Muscle of leg (tissue), 16 donors: ENCODE measurements at places on chromosomes 6 and 20. TPM values are rescaled to one million over a fixed set of nuclear protein-coding genes. Genes with fewer than 3 reads are reported as not detected.

The TRIM26 gene
- polyA plus RNA-seq = 17.3 TPM

The C20orf96 gene
- polyA plus RNA-seq = 13.5 TPM

The PKIB gene
- 4.8 TPM for polyA plus RNA-seq

The LGSN gene
- polyA plus RNA-seq = not detected

The SPTLC3 gene
- polyA plus RNA-seq = 1.4 TPM

GRCh38 chr20:36113566-36114250, 40.8 kb upstream of the EPB41L1 start:
- peaks cover 13% of the 10 kb centered on the region for H3K4me1 ChIP-seq
- H3K27me3 ChIP-seq = peaks cover 2% of the 10 kb centered on the region
- H3K27ac ChIP-seq = no peak overlapping the region
- peak; percentile 54 for DNase-seq
- H3K36me3 ChIP-seq = no peaks in the 10 kb centered on the region

DNA sequence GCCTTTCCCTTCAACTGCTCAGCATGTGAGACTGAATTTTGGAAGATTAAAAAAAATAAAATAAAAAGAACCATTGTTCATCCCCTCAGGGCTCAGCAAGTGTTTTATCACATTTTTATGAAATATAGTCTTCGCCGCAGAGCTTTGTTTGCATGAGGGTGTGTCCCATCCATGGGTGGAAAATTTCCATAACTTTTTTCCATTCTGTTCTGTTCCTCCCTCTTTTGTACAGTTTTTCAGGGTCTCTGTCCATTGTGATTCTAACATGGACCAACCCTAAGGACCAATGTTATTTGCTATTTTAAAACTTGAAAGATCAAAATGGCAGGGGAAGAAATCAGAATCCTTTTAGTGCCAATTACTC, 213.3 kb upstream of the SGK1 start:
- H3K4me1 ChIP-seq = peaks cover 4% of the 10 kb centered on the region
- H3K27me3 ChIP-seq = no peaks in the 10 kb centered on the region
- no peak overlapping the region for H3K27ac ChIP-seq
- H3K4me3 ChIP-seq = no peak overlapping the region

GRCh38 chr6:149035766-149036165, 281.7 kb upstream of the TAB2 start:
- no peaks in the 10 kb centered on the region for H3K36me3 ChIP-seq
- H3K4me3 ChIP-seq = no peak overlapping the region
- H3K27ac ChIP-seq = no peak overlapping the region
- no peaks in the 10 kb centered on the region for H3K27me3 ChIP-seq

DNA sequence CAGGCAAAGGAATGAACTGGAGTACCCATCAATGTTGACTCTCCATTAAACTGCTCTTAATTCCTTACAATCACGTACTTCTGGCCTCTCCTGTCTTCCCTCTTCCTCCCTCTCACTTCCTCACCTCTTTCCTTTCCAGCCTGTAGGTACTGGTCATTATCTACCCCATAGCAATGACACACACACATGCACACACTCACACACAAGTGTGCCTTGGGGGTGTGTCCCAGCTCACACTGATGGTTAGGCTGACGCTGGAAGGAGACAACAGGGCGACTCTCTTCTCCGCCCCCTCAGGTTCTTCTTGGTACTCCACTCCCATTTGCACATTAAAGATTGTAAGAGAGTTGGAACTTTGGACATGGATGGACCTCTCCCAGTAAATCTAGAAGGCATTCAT, 14.0 kb upstream of the SERPINB9 start:
- no peak overlapping the region for H3K27ac ChIP-seq
- H3K4me3 ChIP-seq = no peak overlapping the region
- peaks cover 12% of the 10 kb centered on the region for H3K4me1 ChIP-seq

DNA sequence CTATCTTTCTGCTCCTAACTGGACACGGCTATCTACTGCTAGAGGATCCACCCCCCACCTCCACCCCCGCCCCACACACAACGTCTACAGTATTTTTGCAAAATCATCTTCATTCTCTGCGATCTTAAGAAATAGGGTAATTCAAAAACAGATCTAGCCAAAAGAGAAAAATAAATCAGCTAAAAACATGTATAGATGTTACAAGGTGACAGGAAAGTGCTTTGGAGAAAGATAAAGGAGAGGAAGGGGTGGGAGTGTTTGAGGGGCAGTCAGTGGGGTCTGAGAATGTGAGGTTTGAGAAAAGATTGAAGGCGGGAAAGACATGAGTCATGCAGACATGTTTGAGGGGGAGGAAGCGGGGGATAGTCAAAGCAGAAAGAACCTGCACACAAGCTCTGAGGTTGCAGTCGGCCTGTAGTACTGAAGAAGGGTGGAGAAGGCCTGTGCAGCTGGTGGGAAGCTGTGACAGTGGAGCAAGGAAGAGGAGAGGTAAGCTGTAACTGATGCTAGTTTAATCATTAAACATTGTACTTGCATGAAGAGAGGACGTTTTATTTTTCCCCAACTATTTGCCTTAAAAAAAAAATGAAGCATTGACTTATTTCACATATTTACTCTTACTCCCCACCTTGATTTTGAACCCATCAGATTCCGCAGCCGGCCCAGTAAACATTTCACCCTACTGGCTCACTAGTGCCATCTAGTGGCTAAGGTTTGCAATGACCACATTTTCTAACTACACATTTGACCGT, 332.6 kb downstream of the ADGRB3 start:
- peak; percentile 50 for DNase-seq
- H3K36me3 ChIP-seq = no peaks in the 10 kb centered on the region
- no peak overlapping the region for H3K27ac ChIP-seq
- no peaks in the 10 kb centered on the region for H3K4me1 ChIP-seq
- no peaks in the 10 kb centered on the region for H3K27me3 ChIP-seq
- no peak overlapping the region for H3K4me3 ChIP-seq

DNA sequence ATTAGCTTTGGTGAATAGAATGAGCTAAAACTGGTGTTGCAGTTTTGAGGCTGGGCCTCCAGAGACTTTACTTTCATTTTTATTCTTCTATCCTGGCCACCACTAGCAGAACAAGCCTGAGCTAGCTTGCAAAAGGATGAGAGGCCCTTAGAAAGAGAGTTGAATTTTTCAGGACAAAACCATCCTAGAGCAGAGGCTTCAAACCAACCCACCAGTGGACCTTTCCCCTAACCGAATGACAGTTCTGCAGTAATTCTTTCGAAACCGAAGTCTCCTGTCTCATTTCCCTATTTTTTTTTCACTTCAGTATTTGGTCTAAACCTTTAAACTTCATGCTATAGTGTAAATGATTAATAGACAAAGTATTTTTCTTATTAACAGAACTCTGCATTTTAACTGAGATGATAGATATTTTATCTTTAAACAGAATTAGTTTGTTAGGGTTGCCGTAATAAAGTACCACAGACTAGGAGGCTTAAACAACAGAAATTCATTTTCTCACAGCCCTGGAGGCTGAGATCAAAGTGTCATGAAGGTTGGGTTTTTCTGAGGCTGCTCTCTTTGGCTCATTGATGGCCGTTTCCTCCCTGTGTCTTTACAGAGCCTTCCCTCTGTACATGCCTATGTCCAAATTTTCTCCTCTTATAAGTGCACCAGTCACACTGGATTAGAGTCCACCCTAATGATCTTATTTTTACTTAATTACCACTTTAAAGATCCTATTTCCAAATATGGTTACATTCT, 80.6 kb upstream of the PAK5 start:
- no peaks in the 10 kb centered on the region for H3K36me3 ChIP-seq
- peak; percentile 7 for DNase-seq
- H3K27me3 ChIP-seq = no peaks in the 10 kb centered on the region
- no peak overlapping the region for H3K4me3 ChIP-seq
- no peak overlapping the region for H3K27ac ChIP-seq

- H3K27ac ChIP-seq = no peak overlapping the region
- DNase-seq = peak; percentile 75
- no peak overlapping the region for H3K4me3 ChIP-seq
- H3K27me3 ChIP-seq = peaks cover 33% of the 10 kb centered on the region
- peaks cover 2% of the 10 kb centered on the region for H3K4me1 ChIP-seq
Observed at GRCh38 chr6:32796848-32797776, 19.7 kb downstream of the HLA-DOB start.
